ENCODE measurements at places on chromosomes 7 and 10.
A peak's percentile ranks its signal among the peaks of the same experiment; 100 is the strongest.

DNA sequence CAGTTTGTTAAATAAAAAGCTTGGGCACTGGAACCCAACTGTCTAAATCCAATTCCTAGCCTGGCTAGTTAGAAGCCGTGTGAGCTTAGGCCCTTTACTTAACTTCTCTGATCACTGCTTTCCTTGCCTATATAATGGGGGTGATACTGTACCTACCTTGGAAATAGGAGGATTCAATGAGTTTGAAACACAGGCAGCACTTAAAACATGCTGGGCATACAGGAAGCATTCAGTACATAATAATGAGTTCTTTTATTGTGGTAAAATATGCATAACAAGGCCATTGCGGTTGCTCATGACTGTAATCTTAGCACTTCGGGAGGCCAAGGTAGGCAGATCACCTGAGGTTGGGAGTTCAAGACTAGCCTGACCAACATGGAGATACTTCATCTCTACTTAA is 47.4 kb upstream of the SEPHS1 start:
- no peak for DNase-seq

DNA sequence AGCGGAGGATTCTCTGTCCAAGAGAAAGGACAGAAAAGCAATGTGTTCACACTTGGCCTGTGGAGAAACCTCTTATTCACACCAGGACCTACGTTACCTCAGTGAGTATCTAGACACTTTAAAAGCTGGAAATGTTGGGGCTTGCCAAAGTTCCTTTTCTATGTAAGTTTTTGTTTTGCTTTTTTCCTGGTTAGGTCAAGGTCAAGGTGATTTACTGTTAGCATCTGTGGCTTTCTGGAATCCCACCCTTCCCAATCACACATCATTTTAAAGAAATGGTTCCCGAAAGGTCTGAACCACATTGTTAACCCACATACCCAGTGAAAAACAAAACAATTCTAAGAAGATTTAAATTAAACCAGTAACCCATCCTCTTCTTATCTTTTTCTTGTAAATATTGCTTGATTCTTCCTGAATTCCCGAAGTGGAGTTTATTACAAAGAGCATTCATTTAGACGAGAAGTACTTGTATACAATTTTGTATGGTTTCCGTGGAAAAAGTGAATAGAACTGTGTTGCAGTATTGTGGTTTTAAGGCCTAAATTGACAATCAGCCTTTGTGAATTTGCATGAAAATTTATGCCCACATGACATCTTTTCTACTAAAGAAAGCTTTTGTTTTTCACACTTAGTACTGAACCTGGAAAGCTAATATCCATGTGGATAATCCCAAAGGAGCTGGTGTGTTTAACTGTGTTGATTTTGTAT is 827.0 kb upstream of the IGFBP3 start:
- DNase-seq = no peak

DNA sequence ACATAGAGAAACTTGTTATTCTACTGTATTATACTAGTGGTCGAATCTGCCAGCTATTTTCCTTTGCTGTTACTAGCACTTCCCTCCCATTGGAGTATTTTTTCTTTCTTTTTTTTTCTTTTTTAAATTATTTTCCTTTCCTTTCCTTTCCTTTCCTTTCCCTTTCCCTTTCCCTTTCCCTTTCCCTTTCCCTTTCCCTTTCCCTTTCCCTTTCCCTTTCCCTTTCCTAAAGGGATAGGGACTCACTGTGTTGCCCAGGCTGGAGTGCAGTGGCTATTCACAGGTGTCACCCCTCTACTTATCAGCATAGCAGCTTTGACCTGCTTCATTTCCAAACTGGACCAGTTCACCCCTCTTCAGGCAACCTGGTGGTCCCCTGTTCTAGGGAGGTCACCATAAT is 212.6 kb upstream of the SP4 start:
- no peak for DNase-seq

DNA sequence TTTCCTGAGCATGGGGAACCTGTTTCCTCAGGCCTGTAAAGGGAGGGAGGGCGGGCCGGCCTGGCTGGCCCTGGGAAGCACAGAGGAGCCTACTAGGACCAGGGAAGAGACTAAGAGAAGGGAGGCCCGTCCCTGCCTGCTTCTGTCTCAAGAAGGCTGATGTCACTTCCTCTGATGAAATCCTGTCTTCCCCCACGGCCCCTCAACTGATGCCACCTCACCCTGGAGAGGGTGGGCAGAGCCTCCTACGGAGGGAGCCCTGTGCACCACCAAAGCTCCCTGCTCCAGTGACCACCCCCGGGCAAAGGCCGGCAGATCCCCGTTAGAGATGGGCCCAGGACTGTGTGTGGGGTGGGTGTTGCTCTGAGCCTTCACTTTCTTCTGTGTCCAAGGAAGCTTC is 1.0 kb upstream of the PILRA start:
- no peak for DNase-seq

DNA sequence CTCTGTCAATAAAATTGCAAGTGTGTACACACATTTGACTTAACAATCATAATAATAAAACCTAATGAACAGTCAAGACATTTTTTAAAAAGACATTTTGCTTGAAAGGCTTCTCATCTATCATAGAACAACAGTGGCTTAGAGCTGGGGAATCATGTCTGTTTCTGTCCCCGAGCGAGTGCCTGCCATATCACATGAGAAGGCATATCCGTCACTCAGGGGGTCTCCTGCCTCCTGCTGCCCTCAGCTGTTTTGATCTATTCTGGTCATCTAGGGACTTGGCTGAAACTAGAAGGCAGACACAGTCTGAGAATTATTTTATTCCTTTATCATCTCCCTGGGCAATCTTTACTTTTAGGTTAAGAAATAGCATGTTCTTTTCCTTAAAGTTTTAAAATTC is 278.7 kb upstream of the KLF6 start:
- no peak for DNase-seq

DNA sequence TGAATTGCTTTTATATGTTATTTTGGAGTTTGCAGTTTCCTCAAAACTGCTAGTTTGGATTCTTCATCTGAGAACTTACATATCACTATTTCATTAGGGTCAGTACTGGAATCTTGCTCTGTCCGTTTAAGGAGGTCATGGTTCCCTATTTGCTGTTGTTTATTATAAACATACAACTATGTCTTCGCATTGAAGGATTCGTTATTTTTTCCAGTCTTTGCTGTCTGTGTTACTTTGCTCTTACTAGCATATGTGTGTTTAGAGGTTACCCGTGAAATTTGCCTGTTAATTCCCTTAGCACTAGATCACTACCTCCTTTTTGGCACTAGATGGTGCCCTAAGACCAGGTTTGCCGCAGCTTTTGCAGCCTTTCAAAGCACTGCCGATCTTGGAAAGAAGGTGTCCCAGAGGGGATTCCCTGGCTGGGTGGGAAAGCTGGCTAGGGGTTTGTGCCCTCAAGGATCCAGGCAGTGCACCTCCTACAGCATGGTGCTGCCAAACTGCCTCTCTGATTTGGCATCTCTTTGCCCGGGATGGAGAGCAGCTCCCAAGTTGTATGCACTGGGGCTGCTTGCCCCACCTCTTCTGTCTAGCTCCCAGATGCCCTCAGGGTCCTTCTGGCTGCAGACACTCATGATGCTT is 103.1 kb upstream of the APBB1IP start:
- DNase-seq = peak; percentile 34

DNA sequence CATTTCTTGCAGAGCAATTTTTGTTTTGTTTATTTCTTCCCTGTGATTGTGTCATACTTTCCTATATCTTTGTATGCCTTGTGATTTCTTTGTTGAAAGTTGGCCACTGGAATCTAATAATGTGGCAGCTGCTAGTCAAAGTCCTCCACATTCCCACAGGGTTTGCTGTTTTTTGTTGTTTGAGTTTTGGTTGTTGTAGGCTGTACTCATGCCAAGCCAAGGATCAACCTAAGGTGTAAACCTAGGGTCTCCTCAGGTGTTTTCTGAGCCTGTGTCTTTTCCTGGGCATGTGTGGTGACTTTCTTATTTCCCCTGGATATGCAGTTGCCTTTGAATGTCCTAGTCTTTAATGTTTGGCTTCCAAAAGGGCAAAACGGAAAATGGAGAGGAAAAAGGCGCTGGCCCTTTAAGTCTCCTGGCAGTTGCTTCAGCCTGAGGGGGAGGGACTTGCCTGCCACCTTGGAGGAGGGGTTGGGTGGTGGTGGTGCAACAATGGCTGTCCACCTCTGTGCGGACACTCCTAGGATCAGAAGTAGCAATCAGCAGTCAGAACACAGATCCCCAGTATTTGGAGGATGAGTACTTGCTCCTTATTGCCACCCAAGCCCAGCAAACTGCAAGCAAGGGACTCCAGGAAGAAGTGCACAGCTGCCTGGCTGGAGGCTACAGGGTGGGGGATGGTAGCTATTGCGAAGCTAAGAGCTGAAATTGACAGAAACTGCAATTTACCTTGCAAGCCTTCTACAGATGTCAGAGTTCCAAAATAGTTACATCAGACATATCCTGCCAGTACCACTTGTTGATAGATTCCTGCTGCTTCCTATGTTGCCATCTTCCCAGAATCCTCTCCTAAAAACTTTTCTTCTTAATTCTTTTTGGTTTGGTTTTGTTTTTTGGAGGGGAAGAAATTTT is 5.6 kb upstream of the ZNF518A start:
- no peak for DNase-seq

GRCh38 chr10:116590590-116591444 is at the start of gene PNLIPRP1:
Gene PNLIPRP1 (plus strand): TSS chr10:116590959. CDS start chr10:116591130, 171 bp downstream.
- DNase-seq = no peak

GRCh38 chr10:124037286-124037685 is 56.1 kb downstream of the CHST15 start:
- no peak for DNase-seq

DNA sequence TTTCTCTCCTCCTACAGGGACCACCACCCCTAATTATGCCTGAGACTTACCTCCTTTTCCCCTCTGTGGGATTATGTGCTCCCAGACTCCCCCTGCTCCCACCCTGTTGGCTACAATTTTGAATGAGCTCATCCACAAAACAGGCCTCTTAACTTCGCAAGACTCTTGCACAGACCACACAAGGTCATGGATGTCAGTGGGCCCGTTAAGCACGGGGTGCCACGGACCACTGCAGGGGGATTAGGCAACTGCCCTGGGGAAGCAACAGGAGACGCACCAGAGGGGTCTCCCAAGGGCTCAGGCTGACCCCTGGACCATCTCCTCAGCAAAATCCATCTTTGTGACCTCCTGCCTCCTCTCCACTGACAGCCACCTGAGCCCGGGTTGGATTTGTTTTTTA is 42.1 kb upstream of the COL13A1 start:
- no peak for DNase-seq

- DNase-seq = no peak
Measured at GRCh38 chr10:113496111-113497109, 56.4 kb upstream of the HABP2 start.

- peak; percentile 54 for DNase-seq
Measured at GRCh38 chr7:74269757-74270277, 15.6 kb upstream of the RFC2 start.
